NCI-H226 (cell line): ENCODE measurements at places on chromosomes 13 and 19.
A peak's percentile ranks its signal among the peaks of the same experiment; 100 is the strongest.

DNA sequence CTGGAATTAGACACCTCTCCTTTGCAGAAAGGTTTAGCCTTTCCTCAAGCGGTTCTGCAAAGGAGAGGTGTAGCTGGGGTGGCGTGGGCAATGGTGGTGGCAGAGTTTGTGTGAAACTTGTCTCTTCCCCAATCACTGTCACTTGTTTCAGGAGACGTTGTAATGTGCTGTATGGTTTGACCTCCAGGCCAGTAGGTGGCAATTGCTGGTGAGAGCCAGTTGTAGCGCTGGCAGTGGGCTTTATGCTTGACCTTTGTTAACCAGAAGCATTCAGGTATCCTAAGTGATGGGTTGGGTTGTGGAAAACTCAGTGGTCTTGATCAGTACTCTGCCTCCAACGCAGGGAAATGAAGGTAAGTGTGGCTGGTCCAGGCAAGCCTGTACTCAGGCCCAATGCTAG is 12.7 kb upstream of the LILRA5 start:
- no peak for DNase-seq

GRCh38 chr19:30898353-30899103 is 450.7 kb downstream of the TSHZ3 start:
- DNase-seq: no peak

DNA sequence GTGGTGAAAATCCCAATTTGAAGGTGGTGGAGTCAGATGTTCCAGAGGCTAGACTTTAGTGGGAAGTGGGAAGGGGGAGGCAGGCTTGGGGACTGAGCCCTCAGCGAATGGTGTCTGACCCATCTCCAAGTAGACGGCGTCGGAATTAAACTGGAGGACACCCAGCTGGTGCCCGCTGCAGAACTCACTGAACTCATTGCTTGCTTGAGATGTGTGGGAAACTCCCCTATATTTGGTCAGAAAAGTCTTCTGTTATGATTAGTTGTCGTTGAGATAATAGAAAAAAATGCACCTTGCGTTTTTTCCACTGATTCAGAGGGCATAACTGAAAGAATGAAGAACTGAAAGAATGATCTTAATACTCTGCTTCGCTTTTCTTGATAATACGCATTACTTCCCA is 871 bp upstream of the ZNF583 start:
- DNase-seq: peak; percentile 6

DNA sequence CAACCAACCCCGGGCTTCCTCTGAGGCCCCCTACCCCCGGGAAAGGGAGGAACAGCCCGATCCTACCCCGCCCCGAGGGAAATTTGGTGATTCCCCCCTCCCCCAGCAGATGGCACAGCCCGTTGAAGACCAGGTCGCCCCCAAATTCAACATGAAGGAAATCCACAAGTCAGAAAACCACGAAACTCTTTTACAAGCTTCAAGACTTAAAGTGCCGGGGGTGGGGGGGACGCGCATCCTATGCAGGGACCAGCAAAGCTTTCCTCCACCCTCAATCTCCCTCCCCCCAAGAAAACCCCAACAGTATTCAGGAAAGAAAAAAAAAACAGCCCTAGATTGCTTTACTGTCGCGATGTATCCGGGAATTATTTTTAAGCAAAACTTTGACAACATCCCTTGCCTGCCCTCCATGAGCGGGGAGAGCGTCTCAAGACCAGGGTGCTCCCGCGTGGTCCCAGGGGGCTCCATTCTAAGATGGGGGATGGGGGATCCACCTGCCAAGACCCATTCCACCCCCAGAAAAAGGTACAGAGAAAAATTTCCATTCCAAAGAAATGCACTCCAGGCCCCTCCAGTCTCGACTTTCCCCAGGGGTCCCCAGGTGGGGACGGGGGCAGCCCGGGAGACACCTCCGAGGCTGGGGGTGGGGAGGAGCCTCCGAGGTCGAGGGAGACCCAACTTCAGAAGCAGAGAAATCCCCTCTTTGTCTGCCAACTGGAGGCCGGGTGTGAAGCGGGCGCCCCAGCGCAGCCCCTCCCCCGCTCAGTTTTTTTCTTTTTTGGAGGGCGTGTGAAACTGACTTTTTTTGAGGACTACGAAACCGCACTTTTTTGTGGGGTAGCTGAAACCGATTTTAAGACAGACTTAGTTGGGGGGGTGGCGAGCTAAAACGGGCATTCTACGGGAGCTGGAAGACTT is 1.5 kb downstream of the TCF3 start:
- no peak for DNase-seq

GRCh38 chr13:103140001-103140671 is 73.9 kb upstream of the SLC10A2 start:
- DNase-seq: no peak

- DNase-seq: no peak
Observed at GRCh38 chr19:49884109-49884508, 6.6 kb downstream of the TBC1D17 start.

GRCh38 chr13:55566779-55567178 is 1573.9 kb upstream of the PRR20A start:
- DNase-seq: no peak

DNA sequence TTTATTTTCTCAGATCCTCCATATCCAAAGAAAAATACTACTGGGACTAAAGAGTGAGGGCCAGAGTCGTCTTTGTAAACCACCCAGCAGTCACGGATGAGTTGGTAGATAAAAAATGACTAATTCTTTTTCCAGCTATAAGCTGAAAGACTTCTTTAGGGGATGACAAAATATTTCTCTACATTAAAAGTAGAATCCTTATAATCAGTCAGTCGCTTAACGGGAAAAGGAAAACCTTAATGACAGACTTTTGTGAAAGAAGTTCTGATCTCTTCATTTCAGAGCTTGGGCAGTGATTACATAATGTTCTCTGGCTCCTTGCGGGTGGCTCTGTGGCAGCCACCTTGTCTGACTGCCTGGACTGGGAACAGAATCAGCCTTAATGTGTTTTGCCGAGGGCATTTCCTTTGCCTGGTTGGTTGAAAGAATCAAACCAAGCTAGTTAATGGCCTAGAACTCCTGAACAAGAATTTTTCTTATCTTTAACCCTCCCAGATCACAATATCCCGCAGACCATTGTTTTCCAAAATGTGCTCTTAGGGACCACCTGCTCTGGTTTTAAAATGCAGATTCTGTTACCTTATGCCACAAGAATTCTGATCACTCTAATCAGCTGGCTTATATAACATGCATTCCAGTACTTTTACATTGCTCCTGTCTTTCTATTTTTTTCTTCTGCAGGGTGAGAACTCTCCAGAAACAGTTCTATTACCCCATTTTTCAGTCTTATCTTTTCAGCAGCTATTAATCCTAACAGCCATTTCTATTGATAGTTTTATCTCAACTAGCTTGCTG is 2.5 kb downstream of the ITM2B start:
- DNase-seq: peak; percentile 56

DNA sequence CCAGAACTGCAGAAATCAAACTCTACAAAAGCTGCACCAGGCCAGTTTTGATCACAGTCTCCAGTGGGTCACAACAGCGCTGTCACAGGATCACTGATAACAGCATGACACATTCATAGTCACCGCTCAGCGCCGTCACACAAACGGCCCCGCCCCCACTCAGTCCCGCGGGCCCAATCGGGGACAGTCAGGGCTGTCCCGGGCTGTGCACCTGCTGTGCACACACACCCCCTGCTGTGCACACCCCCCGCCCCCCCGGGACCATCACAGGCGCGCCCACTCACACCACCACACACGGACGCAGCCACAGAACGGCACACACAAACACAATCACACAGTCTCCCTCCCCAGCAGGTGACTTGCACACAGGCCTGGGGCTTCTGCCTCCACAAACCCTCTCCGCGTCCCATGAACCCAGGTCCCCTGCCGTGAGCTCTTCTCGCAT is 435 bp upstream of the ZNF382 start:
- peak; percentile 27 for DNase-seq

- peak; percentile 33 for DNase-seq
Observed at GRCh38 chr19:38952395-38953165, 21.8 kb downstream of the MRPS12 start.

GRCh38 chr13:24491845-24492244 is 20.7 kb downstream of the PARP4 start:
- DNase-seq: no peak

DNA sequence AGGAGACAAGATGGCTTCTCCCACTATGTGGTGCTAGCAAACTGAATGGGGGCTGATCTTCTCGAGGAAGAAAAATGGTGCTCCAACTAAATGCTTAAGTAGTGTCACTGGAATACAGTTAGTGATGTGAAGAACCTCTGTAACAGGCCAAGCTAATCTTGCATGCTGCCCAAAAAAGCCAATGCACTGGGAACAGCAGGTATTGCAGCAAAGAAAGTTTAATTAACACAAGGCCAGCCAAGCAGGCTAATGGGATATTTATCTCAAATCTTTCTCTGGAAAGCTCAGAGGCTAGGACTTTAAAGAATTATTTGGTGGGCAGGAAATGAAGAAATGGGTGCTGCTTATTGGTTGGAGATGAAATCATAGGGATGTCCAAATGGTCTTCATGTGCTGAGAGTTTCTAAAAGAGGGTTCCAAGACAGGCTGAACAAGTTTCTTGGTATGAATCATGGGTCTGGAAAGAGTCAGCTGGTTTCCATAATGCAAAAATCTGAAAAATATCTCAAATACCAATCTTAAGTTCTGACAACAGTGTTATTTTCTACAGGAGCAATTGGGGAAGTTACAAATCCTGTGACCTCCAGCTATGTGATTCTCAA is 1550.5 kb downstream of the SLITRK5 start:
- DNase-seq: no peak

- DNase-seq: no peak
Observed at GRCh38 chr19:21352830-21353229, 6.0 kb upstream of the ZNF738 start.

DNA sequence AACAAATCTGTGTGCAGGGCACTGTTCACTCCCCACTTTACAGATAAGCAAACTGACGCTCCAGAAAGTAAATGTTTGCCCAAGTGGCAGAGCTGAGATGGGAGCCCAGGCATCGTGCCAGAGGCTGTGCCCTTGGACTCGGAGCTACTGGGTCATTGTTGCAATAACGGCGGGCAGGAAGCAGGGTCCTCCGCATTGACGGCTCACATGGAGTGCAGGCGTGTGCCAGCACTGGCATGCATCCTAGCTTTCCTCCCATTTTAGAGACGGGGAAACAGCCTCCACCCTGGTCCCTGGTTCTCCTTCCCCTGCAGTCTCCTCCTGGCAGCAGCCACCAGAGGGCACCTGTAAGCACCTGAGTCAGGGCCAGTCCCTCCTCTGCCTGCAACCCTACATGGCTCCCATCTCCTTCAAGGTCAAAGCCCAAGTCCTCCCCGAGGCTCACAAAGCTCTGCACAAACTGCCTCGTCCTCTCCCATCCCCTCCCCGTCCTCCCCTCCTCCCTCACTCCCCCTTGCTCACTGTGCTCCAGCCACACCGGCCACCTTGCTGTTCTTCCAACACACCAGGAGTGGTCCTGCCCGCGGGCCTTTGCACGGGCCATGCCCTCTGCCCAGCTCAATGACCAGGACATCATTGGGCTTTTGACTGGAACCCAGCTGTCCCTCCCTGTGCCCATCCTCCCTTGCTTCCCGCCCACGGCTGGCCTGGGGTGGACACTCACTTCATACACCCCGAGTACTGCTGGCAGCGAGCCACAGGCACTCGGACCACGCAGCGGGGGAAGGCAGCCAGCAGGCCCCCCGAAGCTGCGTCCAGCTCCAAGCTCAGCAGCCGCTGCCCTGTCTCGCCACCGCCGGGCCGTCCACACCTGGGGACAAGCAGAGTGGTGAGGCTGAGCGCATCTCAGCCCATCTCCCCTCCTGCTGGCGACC is 7.7 kb upstream of the LRG1 start:
- no peak for DNase-seq

DNA sequence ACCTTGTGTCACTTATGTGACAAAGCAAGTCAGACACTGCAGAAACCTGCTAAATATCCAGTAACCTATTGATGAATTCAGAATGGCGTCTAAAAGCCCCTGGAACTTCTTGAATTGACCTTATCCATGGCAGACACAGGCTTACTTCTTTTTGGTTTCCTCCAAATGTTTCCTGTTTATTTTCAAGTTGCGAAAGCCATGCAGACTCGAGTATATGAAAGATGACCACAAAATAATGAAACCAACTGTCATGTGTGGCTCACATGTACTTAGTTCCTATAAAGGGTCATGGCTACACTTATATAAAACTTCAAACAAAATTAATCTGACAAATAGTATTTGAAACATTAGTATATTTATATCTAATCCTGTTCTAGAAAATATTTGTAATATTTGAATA is 113.1 kb upstream of the FNDC3A start:
- no peak for DNase-seq

- no peak for DNase-seq
Observed at GRCh38 chr19:634975-635652, 1.8 kb upstream of the POLRMT start.

GRCh38 chr19:57103573-57104277 is 16.1 kb upstream of the USP29 start:
- peak; percentile 35 for DNase-seq

GRCh38 chr13:49214917-49215376 is 5.2 kb upstream of the MLNR start:
- no peak for DNase-seq

- DNase-seq: no peak
Observed at GRCh38 chr13:78096221-78096620, 177.6 kb upstream of the EDNRB start.

- no peak for DNase-seq
Observed at GRCh38 chr13:100789025-100789424, 114.4 kb upstream of the TMTC4 start.
